ENCODE measurements at places on chromosomes 5 and 9. TPM values are rescaled to one million over a fixed set of nuclear protein-coding genes. Genes with fewer than 3 reads are reported as not detected.

Gene OBP2B
- total RNA-seq: not detected

GRCh38 chr5:128441165-128441564 lies 96.9 kb downstream of the FBN2 start:
- no peak for DNase-seq

DNA sequence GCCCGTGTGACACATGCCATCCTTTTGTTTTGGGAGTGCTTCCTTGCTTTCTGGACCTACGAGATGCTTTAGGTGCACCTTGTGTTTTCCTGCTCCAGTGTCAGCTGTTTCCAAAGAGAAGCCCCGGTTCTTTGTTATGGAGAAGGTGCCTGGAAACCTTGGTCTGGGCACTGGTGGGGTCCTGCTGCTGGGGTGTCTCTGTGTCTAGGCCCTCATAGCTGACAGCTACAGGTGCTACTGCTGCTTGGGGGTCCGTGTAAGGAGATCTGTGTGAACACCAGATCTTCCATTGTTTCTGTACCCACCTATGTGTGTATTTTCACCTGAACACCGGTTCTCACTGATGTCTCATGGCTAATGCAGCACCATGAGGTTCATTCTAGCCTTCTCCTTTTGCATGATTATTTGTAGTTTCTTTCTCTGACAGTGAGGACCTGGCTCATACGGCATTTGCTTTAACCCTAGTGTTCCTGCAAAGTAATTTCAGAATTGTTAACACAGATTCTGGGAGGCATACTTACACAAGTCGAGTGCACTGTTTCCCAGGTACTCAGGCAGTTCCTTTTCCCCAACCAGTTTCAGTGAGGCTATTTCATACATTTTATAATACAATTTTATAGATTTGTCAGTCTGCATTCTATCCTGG lies 13.2 kb upstream of the FAM120AOS start:
- DNase-seq: no peak

Gene ENTREP1
- 10.1 TPM for total RNA-seq

All from mucosa of gallbladder (tissue), 1 donor.